ENCODE measurements at places on chromosomes 6 and 20. TPM values are rescaled to one million over a fixed set of nuclear protein-coding genes. Genes with fewer than 3 reads are reported as not detected.

GRCh38 chr6:72689107-72689954 lies 67.5 kb downstream of the KCNQ5 start:
- no peak for ATAC-seq

DNA sequence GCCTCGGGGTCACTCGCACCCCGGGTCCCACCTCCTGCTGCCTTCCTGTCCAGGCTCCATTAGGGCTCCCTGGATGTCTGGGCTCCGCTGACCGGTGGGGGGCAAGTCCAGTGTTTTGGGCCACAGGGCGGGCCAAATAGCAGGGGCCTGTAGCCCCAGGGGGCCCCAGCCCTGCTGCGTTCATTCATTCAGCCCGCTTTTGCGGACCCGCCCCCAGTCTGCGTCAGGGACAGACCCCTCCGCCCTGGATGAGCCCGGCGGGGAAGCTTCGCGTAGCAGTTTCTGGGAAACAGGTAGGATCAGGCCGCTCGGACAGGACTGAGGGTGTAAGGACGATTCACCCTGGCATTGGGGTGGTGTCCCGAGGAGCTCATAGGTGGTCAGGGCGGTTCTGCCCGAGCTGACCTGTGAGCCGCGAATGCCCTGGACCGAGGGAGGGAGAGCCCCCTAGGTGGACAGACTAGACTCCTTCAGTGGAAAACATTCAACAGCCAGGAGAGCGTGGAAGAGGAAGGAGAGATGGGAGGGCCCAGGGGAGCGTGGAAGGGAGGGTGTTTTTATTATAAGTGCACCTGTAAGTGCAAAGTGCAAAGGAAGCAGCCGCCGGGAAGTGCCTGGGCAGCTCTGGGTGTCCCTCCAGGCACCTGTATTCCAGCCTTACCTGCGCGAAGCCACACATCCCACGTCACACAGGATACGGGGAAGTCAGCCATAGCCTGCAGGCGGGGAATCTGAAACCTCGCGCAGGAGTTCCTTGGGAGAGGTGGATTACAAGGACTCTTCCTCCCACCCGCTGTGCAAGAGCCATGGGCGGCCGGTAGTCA lies 662 bp downstream of the ENTPD6 start:
- peak; percentile 42 for ATAC-seq

GRCh38 chr20:25279403-25279802 lies 31.5 kb downstream of the PYGB start:
- no peak for ATAC-seq

GRCh38 chr20:17419479-17420041 lies 111.6 kb downstream of the BFSP1 start:
- ATAC-seq, result no peak

GRCh38 chr20:32440758-32441078 lies 82.6 kb downstream of the ASXL1 start:
- ATAC-seq, result no peak

DNA sequence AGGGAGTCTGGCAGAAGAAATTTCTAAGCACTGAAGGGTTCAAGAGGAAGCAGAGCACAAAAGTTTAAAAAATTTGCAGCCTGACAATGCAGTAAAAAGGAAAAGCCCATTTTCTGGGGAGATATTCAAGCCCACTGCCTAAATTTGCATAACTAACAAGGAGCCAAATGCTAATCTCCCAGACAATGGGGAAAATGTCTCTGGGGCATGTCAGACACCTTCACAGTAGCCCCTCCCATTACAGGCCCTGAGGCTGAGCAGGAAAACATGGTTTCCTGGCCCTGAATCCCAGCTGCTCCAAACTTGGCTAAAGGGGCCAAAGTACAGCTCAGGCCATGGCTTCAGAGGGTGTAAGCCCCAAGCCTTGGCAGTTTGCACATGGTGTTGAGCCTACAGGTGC lies 908.5 kb upstream of the MANEA start:
- no peak for ATAC-seq

DNA sequence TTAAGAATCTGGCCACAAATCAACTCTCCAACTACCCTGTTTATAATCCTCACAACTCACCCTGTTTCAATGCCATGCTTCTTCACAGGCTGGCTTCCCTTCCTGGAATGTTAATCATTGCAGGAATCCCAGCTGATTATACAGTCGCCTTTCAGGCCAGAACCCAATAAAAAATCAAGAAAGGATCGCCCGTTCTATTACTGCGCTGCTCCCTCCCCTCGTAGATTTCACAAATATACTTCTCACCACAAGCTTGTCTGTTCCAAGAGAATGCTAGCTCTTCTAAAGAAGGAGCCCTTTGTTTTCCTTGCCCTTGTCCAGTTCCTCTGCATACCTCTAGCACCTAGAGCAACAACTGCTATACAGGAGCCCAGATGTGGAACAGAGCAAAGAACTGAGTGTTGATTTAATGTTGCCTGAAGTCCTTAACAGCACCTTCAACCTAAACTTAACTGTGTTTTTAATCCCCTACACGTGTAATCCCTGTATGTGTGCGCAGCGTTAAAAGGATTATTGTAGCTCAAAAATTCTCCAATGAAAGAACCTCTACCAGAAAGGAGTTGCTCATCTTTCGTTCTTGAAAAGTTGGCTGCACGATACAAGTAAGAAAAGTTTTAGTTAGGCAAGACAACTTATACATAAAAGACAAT lies 988 bp downstream of the ECHDC1 start:
- no peak for ATAC-seq

DNA sequence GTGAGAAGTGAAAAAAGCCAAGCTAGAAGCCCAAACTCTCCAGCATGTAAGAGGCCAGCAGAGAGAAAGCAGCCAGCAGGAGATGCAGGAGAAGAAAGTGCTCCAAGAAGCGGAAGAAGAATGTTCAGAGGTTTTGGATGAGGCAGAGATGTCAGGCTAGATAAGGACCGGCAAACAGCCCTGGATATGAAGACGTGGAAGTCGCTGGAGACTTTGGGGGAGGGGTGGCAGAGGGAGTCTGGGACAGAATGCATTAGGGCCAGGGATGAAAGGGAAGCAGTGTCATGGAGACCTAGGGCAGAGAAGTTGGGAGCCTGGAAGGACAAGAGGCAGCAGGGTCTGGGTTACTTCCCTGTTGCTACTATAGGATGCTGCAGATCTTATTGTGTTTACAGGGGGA lies 5.3 kb upstream of the SCUBE3 start:
- no peak for ATAC-seq

- no peak for ATAC-seq
These were observed 3.4 kb downstream of the EGFL8 start for GRCh38 chr6:32167761-32168262.

GRCh38 chr20:52103913-52104545 lies 87.5 kb downstream of the ZFP64 start:
- no peak for ATAC-seq

DNA sequence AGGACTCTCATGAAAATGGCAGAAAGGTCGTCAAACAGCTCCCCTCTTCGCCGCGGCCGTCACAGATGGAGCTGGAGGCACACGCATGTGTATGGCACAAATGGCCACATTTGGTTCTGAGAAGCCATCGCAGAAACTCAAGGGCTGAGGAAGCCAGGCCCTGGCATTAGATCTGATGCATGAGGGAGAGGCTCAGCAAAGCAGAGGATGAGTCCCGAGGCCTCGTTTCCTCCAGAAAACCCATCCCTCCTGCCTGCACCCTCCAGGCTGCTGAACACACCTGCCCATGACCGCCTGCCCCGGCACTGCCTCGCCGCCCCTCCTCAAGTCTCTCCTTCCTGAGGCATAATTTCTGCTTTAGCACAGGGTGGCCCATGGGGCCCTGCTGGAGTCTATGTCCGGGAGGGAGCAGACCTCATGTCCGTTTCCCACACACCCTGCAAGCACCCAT lies 240.3 kb downstream of the DLL1 start:
- no peak for ATAC-seq

- no peak for ATAC-seq
These were observed 195.6 kb downstream of the NFATC2 start for GRCh38 chr20:51346686-51347485.

DNA sequence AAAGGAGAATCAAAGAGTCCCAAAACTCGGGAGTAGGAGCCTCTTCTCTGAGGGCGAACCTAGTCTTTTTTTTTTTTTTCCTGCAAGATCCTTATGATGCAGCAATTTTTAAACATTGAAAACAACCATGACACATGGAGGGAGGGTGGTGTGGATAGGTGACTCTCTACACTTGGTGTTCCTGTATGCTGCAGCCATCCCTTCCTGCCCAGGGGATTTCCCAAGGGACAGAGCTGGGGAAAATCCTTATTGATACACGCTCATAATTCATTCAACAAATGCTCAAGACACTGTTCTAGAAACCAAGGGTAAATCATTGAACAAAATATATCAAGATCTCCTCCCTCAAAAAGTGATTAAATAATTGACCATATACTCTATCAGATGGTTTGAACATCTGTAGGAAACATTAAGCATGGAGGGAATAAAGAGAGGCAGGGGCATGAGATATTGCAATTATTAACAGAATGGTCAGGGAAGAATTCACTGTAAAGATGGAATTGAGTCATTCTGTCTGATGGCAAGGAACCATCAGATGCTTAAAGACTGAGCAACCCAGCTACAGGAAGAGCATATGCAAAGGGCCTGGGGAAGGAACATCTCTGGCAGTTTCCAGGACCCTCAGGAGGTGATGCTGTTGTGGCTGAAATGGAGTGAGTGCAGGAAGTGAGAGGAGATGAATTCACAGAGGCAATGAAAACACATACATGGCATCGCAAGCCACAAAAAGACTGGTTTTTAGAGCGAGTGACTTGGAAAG lies 13.4 kb upstream of the BTN3A3 start:
- ATAC-seq, result no peak

DNA sequence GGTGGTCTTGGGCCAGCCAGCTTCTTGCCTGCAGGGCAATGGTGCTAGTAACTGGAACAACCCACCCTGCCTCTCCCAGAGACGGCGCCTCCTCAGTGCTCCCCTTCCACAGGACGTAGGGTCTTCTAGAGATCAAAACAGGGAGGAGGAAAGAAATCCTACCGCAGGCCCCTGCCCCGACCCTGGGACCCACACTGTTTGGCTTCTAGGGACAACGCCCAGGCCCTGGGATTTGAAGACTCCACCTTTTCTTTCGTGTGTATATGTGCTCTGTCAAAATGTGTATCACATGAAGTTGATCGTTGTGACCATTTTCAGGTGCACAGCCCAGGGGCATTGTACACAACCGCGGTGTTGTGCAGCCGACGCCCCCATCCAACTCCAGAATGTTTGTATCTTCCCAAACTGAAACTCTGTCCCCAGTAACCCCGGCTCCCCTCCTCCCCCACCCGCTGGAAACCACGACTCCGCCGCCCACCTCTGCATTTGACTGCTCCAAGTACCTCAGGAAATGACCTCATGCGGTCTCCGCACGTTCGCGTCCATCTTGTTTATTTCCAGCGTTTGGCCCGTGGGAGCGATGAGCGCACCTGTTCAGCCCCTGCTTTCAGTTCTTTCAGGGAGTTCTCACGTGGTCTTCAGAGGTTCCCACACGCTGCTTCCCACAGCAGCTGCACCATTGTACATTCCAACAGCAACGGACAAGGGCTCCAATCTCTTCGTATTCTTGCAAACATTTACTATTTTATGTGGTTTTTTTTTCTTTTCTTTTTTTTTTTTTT lies 3.4 kb upstream of the BHLHE23 start:
- ATAC-seq, result peak; percentile 84

The TSPO2 gene
- not detected for total RNA-seq

The FNDC11 gene
- not detected for total RNA-seq

The BACH2 gene
- 22.9 TPM for total RNA-seq

The LY86 gene
- not detected for total RNA-seq

All from activated T-helper 17 cell treated with anti-CD3 and anti-CD28 coated beads, Interleukin-2, amount 50 U/mL, for 72 hours (primary cell).